Activated CD8-positive, alpha-beta memory T cell treated with anti-CD3 and anti-CD28 coated beads for 48 hours (primary cell): ENCODE measurements at places on chromosomes 12 and 14.

DNA sequence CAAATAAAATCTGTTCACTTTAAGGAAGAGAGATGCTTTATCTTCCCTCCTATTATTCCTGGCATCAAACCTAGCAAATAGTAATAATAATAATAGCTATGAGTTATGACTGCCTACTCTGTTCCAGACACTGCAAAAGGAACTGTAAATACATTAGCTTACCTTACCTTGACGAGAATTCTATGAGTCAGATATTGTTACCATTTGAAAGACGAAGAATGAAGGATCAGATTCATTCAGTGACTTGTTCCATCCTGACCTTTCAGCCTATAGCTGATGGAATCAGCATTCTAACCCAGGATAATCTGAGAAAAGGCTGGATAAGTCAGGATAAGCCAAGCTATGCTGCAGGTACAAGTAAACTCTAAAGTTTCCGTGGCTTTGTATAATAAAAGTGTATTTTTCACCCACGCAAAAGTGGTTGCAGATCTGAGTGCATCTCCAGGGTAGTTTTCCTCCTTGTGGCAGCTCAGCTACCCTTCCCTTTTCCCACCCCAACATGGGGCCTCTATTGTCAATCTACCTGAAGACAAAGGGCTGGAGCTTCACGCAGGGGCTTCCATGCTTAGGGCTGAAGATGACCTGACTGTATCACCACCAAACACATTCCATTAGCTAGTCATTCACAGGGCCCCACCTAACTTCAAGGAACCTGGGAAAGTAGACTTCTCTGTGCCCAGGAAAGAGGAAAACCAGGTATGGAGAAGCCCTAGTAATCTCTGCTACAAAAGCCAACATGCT, 57.2 kb upstream of the CCND2 start:
- no peak for DNase-seq

DNA sequence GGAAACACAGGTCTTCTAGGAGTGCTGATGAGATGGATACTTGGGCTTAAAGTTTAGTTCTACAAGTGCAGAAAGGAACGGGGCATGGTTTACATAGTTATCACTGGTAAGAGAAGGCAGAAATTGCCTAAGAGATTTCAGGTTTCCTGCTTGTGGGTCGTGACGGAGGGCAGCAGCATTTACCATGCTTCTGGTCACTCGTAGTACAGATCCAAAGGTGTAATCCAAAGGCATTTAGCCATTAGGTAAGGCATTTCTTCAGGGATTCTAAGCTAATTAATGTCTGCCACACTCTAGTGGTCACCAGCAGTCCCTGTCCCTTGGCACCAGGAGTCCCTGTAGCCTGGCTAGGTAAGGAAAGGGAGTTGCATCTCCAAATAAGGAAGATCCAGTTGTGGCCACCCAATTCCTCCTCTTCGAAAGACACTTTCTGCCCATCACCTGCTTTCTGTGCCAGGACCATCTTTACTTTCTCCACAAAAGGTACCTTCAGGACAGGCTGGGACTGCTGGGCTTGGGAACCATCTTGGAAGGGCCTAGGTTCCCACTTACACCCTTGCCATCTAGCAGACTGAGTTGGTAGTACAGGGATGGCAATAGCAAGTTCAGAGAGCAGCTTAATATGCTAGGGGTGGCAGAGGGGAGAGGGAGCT, 1.5 kb downstream of the GSTZ1 start:
- no peak for DNase-seq

- no peak for DNase-seq
Measured at GRCh38 chr14:101087614-101088394, 184.3 kb upstream of the RTL1 start.

GRCh38 chr12:2719392-2719791, 75.4 kb upstream of the FKBP4 start:
- no peak for DNase-seq

GRCh38 chr12:47904713-47905709, at the start of gene VDR:
TSS of gene VDR (minus strand) at chr12:47904994. CDS start at chr12:47879113, 25,881 bp downstream.
- no peak for DNase-seq

DNA sequence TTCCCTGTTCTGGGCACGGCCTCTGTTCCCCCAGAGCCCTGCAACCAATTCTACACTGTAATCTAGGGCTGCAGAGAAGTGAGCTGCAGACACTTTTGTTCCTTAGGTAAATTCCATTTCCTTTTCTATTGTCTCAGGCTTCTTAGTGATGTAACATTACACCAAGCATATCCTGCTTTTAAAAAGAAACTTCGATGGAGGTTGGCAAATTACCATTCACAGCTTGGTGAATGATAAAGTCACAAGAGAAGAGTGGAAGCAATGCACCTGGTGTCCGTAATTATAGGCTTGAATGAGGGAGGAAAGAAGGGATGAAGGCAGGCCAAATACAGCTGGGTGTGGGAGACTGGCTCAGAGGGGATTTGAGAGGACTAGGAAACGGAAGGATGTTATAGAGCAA, 68.6 kb downstream of the PPM1A start:
- DNase-seq: no peak

DNA sequence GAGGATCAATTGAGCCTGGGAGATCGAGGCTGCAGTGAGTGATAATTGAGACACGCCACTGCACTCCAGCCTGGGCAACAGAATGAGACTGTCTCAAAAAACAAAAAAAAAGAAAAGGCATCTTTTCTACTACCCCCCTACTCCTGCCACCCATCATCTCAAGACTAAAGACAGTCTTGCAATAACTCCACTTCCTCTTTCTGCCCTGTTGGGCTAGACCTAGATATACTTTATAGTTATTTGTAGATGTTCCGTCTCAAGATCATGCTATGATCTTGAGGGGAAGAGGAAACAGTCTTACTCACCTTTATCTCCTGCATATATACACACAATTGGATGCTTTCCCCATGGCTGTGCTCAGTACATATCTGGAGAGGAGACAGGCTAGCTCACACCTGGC, 12.1 kb upstream of the ESPL1 start:
- DNase-seq: no peak

DNA sequence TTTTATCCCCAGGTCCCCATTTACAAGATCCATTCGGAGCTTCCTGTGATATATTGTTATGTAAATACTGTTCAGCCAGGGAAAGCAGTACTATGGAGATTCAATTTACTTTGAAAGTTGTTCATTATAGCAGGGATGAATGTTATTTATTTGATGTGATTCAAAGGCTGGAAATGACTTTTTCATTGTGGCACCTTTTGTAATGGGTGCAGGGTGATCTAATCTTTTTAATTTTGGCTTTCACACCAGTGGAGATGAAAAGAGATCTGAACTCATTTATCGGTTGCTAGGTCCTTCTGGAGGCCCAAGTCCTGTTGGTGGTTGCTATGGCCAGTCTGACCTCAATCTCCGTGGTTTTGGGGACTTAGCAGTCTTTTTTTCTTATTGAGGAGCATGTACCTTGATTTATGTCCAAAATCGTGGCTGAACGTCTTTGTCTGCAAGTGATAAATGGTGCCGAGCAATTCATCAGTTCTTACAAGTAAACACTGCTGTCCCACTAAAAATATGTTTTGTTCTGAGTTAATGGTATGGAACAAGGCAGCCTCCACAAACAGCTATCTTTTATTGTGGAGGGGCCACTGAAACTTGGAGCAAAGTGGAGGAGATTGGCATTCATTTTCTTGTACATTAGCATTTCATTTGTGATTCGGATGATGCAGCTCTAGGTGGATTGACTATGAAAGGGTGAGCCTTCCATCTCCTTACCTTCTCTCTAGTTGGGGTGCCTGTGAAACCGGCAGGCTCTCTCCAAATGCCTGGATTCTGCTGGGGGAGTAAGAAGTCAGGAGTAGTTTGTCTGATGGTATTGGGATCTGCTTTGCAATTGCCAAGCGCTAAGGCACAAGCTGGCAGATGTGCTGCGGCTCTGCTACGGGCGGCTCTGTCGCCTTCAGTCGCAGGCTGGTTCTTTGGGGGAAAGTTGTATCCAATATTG, 2.0 kb downstream of the RMST start:
- no peak for DNase-seq

DNA sequence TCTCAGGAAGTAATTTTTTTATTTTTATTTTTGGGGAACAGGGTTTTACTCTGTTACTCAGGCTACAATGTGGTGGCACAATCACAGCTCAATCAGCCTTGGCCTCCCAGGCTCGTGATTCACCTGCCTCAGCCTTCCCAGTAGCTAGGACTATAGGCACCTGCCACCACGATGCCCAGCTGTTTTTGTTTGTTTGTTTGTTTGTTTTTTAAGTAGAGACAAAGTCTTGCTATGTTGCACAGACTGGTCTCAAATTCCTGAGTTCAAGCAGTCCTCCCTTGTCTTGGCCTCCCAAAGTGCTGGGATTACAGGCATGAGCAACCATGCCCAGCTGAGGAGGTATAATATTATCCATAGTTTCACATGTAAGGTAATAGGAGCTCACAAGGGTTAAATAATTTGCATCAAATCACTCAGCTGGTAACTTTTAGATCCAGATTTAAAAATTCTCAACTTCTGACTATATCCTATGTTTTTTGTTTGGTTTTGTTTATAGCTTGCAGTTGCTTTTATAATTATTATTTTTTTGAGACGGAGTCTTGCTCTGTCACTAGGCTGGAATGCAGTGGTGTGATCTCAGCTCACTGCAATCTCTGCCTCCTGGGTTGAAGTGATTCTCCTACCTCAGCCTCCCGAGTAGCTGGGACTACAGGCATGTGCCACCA, 629.3 kb downstream of the DIO2 start:
- DNase-seq: no peak

- DNase-seq: no peak
Measured at GRCh38 chr14:100313464-100314230, 7.4 kb upstream of the SLC25A29 start.

GRCh38 chr12:65607401-65607841, 216.9 kb upstream of the HMGA2 start:
- DNase-seq: no peak

DNA sequence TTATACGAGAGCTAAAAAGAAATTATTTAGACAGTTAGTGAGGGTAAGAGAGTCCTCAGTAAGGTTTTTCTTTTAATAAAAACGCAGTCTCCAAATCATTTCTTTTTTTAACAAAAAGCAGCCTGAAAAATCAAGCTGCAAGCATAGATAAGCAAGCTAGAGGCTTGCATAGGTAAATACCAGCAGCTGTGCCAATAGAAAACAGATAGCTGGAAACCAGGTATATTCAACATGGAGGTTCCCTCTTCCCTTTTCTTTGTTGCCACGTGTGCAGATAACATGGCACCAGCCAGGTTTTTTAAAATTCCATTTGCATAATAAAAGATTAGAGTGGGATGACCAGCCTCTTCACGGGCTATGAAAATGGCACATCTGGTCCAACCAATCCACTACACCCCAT, 6.1 kb upstream of the PRKAB1 start:
- DNase-seq: no peak

DNA sequence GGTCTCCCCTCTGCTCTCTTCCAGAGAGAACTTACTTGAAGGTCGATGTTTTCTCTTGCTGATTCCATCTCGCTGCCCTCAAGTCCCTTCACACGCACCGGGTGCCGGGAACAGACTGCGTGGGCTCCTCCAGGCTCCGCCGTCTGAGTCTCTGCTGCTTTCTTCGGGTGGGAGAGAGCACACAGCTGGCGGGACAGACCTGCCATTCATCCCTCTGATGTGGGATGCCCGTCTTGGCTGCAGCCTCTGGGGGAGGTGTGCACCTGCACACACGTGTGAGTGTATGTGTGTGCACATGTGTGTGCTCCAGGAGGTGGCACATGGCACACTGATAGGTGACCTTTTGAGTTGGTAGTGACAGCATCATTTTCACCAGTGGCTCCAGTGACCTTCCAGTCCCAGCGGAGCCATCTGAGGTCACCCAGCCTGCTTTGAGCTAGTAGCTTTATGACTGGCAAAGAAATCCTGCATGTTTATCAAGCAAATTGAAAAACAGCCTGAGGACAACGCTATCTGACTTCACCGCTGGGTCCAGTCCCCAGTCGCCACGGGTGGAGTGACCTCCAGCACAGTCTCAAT, at the start of gene NINJ2:
Gene NINJ2 (minus strand): TSS at position 153 of the 579 bp plus-strand sequence. CDS start 85 bp downstream, at position 68.
- no peak for DNase-seq

GRCh38 chr14:33287189-33287588, 348.5 kb downstream of the NPAS3 start:
- no peak for DNase-seq
